ENCODE measurements at places on chromosomes 5 and 9.

GRCh38 chr5:40374853-40375252 is 304.9 kb upstream of the PTGER4 start:
- DNase-seq = no peak

- no peak for DNase-seq
Measured at GRCh38 chr5:169554251-169554650, 29.3 kb upstream of the SPDL1 start.

- DNase-seq = no peak
Measured at GRCh38 chr9:91196103-91196950, 165.4 kb downstream of the AUH start.

DNA sequence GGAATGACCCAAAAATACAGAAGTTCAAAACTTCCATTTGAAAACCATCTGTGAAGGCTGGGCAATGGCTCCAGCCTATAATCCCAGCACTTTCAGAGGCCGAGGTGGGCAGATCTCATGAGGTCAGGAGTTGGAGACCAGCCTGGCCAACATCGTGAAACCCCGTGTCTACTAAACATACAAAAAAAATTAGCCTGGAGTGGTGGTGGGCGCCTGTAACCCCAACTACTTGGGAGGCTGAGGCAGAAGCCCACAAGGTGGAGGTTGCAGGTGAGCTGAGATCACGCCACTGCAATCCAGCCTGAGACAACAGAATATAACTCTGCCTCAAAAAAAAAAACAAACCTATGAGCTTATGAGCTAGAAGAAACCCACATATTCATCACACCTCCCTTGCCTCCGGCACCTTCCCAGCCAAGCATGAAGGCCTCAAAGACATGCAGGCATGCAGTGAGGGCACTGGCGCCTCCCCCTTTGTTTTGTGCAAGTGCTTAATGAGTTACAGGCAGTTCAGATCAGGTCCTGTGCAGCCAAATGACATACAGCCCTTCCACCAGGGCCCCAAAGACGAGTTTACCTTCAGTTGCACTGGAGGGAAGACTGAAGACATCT is 9.9 kb downstream of the HNRNPH1 start:
- DNase-seq = no peak

DNA sequence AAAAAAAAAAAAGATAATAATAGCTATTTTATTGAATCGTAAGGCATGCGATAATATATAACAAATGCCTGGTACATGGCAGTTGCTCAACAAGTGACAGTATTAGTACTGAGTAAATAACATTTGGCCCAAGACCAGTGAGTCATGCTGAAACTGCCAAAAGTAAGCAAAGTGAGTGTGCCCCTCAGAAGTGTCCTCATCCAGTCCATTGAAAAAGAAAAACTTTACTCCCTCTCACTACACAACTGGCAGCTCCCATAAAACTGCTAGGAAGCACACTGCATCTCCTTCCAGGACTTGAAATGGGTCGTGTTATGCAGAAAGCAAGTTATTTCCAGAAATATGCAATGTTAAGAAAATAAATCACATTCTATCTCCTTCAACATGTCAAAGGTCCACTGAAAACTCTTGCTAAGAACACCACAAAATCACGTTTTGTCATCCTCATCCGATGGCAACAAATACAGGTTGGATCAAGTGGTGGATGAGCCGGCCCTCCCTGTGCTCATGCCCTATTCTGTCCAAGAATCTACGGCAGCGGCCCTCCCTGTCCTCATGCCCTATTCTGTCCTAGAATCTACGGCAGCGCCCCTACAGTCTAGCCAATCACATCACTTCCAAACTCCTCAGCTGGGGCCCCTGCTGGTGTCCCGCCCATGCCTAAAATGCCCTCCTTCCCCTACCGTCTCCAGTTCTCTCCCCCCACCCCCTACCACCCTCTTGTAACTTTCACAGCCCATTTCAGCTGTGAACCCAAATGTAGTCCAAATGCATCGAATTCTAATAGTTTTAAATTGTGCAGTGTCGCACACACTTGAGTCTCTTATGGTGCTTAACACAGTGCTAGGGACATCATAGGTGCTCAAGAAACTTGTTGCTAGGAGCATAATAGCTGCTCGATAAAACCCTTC is 12.5 kb downstream of the PTCH1 start:
- no peak for DNase-seq

DNA sequence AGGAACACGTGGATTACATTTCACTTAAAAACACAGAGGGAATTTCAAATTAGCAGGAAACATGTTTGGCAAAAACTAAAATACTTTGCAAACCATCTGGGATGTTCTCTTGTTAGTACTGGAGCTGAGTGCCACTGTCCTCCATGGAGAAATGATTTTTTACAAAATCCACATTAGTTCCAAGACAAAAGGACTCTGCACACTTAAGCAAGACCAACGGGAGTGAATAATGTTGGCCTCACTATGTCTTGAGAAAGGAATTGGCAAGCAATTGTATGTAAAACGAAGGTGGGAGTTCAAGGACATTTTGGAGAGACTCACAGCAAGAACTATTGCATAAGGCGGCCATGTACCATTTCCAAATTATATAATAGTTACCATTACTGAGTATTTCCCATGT is 547.5 kb downstream of the EBF1 start:
- no peak for DNase-seq

DNA sequence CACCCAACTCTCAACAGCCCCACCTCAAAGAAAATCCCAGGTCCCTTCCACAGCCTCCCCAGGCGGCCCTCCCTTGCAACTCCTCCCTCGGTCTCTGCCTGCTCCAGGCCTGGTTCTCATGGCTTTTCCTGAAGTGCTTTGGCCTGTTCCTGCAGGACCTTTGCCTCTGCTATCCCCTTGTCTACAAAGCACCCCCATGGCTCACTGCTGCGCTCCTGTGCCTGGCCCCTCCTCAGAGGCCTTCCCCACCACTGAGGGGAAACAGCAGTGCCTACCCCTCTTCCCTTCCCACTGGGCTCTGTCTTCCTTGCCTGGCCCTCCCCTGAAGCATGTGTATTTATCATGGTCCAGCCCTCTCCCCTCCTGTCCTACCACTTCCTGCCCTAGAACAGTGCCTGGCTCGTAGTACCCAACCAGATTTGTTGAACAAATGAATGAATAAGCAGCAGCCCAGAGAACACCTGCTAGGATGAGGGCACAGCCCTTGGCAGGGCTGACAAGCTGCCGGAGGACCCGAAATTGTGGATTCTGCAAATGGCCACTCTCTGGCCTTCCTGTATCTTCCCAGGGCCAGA is 68.6 kb upstream of the LRRTM2 start:
- no peak for DNase-seq

- peak; percentile 16 for DNase-seq
Measured at GRCh38 chr9:4666042-4666699, at the start of gene SPATA6L. SPATA6L (minus strand) TSS chr9:4666480; CDS start chr9:4666250, 230 bp downstream.

DNA sequence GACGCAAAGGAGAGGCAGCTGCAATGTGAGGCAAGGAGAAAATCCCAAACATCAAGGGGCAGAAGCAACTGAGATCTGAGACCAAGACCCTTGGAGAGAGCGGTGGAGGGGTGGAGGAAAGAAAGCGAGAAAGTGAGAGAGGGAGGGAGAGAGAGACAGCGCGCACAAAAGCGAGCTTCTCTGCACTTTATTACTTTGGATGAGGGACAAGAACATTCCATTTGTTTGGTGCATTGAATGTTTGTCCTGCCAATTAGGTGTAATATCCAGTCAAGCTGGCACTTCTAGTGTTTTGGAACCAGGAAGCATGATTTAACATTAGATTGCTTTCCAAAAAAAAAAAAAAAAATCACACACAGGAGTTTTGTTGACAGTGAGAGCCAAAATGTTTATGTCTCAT is 1.4 kb downstream of the CAST start:
- DNase-seq = no peak

- DNase-seq = no peak
Measured at GRCh38 chr9:91991721-91992341, 41.8 kb upstream of the ROR2 start.

DNA sequence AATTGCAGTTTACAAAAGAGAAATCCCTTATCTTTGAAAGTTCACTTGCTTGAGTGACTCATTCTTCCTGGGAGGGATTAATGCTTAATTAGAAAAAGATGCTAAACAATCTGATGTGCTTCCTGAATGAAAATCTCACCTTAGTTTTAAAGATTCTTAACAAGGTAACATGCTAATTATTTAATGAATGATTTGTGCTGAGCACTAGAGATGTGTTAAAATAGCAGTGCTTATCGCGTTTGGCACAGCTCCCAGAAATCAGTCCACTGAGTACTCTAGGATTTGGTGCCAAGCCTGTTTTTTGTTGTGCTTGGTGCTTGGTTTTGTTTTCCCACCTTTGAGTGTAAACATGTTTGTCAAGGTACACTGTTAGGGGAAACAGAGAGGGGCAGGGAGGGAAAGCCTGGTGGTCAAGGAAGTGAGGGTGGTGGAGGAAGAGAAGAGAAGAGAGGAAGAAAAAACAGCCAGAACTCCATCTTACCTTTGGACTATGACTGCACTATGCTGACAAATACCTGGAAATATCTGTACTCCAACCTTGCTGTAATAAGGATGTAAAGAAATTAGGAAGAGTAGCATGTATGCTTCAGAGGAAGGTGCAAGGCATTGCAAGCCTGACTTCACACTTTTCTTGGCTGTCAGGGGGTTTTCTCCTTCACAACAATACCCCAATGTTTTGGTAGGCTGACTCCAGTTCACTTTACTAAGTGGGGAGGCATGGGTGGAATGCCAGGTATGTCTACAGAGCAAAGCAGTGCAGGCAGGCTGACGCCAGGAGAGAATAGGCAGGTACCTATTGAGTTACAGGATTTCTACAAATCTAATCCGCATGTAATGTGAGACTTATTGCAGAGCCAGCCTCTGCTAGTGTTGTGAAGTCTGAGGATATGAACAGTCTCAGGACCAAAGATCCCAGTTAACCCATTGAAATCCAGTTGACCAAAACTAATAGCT is 157.2 kb upstream of the ISL1 start:
- DNase-seq = no peak

- no peak for DNase-seq
Measured at GRCh38 chr9:89042984-89043383, 51.7 kb downstream of the S1PR3 start.

DNA sequence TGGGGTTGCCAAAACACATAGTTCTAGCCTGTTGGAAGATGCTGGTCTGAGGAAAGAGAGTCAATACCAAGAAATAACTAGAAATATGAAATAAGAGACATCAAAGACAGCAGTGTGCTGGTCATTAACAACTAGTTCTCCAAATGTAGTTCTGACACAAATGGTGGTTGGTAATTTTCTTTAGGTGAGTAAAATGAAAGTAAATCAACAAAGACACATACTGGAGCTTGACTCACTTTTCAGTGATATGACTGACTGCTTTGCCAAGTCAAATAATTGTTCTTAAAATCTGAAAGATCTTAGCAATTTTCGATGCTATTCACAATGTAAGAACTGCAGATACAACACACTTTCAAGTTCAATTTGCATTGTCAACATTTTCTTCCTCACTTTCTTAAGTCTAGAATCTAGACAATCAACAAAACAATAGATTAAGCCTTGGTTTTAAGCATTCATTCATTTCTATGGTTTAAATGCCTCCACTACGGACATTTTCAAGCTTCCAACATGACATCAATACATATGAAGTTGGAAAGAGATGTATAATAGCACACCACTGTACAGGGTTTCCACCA is 166.8 kb upstream of the MAP3K1 start:
- no peak for DNase-seq

DNA sequence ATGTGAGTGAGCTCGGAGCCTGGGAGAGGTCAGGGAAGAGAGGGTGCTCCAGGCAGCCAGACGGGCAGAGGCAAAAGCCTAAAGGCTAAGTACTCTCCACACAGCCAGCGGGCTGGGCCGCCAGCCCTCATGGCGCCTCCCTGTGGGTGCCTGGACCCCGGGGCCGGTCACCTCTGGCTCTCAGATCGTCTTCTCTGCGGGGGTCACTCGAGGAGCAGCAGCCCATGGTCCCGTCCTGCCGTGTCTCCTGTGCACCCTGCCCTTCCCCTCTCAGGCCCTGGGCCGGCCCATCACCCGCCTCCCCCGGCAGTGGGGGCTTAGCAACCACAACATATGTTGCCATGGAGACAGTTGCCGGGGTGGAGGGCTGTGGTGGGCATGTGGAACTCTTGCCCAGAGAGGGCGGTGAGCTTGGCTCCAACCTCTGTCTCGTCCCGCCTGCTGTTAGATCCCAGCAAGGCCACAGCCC is 4.2 kb downstream of the AK1 start:
- DNase-seq = no peak

DNA sequence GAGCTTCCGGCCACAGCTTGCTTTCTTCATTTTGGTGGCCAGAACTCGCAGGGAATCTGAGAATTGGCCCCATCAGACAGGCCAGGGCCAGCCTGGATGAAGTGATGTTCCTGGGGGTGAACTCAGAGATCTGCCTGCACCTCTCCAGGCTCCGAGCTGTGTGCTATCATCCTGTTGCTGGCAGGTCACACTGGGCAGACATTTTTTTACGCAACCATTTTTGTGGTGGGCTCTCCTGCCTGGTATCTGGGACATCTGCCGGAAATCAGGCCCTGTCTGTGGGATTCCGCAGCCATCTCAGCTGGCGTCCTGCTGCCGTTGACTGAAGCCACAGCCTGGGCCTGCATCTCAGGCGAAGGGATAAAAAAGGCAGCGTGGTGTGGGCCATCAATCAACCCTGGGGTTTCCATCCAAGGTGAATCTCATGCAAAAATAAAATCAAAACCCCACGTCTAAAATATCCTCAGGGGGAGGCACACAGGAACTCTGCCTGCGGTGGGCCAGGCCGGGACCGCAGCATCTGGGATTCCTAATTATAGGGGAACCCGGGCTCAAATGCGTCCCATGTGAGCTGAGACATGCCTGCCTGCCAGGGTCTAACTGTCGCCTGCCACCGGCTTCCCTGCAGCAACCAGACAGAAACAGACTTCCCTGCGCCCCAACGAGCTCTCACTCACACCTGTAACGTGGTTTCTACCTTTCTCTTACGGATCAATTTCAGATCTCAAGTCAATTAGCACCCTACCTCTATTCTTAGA is 174.3 kb downstream of the SYK start:
- DNase-seq = no peak

GRCh38 chr9:93127395-93127911 is 6.6 kb downstream of the NINJ1 start:
- DNase-seq = no peak

- no peak for DNase-seq
Measured at GRCh38 chr5:167284222-167284890, 1007.1 kb upstream of the WWC1 start.

GRCh38 chr9:98081477-98082219 is 25.1 kb downstream of the NANS start:
- no peak for DNase-seq
